Astrocyte (in vitro differentiated cells and primary cell): ENCODE measurements at places on chromosomes 5 and 9.

DNA sequence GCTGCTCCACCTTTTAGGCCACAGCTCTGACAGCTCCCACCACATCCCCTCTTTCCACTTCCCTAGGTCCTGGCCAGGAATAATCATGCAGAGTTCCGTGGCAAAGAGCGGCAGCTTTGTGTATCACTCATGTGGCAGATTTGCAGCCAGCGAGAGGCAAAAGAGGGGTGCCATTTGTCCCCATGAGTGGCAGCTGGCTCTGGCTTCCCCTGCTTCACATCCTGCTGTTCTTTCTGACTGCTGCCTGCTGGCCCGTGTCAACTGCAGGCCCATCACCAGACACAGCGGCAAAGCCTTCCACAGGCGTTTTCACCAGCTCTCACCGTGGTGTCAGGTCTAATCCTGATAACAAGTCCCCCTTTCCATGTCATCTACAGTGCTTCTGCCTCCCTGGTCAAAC, 430.6 kb upstream of the DAP start:
- no peak for DNase-seq

DNA sequence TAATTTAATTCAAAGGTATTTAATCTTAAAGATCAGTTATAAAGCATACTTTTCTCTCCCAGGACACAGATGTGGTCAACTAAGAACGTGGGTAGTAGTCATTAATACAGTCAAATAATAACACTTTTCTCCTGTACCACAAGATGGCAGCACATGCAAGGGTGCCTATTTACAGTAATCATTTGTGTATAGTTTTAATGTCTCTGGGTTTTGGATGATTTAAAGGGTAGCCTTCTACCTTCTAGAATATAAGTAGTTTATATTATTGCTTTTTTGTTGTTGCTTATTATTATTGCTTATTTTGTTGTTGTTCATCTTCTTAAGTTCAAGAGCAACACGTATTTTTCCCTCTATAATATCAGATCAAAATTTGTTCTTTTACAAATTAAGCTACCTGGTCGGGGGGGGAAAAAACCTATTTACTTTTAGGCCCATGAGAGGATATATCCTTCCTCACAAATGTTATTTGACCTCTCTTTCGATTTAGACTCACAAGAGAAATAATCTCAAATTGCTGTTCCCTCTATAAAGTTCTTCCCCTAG, 59.6 kb upstream of the SLC27A6 start:
- DNase-seq: peak; percentile 20

GRCh38 chr5:134948911-134949310, 18.8 kb upstream of the CATSPER3 start:
- peak; percentile 57 for DNase-seq

DNA sequence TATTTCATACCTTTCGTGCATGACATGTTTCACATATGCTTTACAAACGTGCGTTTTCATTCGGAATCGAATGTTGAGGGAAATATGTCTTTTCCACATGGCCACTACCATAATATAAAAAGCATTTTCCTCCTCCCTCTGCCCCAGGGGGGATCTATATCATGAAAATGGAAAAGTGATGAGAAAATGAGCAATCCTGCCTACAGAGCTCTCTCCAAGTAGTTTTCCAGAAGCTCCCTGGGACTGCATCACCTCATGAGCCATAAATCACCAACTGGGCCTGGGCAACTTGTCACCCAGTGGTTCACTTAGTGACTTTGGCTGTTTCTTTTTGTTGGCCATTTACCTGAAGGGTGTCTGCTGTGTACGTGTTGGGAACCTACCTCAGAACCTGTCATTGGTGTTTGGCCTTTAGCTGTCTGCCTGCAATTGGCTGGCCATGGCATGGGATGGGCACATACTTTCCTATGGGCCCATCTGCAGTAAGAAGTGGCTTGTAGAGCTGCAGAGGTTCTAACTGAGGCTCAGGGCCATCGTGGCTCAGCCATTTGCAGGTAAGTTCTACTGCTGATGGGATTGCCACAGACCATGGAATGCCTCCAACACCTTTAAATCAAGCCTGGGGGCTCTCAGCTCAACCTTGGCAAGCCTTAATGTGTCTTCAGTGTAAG, 9.5 kb upstream of the TIFAB start:
- no peak for DNase-seq

- no peak for DNase-seq
Measured at GRCh38 chr5:143194713-143195112, 208.8 kb downstream of the NR3C1 start.

DNA sequence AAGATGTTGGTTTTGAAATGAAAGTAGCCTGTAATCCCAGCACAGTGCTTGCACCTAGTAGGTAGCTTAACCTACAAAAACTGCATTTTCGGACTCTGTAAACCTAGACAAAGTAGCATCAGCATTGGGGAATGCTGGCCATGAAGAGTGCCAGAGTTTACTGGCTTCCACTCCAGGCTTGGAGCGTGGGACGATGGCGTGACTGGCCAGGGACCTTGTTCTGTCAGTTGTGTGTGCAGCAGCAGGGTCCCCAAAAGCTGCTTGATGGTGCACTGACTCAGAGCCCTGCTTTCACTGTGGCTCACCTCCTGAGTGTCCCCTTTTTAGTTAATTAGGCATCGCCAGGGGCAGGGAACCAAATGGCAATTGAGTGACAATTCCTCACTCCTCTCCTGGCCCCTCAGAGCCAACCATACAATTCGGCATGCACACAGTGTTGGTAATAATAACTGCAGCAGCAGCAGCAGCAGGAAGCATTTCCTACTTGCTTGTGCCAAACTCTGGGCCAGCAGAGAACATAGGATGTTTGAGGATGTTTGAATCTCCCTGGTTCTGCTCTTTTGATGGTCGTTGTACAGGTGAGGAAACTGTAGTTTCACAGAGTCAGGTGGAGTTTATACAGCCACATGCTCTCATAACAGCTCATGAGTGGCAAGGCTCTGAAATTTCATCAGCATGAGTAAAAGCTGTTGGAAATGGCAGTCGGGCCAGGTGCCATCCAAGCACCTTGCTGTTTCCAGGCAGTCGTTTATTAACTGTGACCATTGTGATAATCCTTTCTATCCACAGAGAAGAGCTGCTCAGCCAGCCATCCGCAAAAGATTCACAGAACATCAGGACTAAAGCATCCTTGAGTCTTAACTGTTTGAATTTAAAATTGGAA, 4.2 kb downstream of the UBE2QL1 start:
- no peak for DNase-seq

GRCh38 chr9:110583237-110583636, 3.7 kb upstream of the SVEP1 start:
- no peak for DNase-seq

- DNase-seq: peak; percentile 93
Measured at GRCh38 chr9:92439921-92440750, 15.9 kb upstream of the OMD start.

- DNase-seq: no peak
Measured at GRCh38 chr5:158756871-158757270, 342.8 kb downstream of the EBF1 start.

DNA sequence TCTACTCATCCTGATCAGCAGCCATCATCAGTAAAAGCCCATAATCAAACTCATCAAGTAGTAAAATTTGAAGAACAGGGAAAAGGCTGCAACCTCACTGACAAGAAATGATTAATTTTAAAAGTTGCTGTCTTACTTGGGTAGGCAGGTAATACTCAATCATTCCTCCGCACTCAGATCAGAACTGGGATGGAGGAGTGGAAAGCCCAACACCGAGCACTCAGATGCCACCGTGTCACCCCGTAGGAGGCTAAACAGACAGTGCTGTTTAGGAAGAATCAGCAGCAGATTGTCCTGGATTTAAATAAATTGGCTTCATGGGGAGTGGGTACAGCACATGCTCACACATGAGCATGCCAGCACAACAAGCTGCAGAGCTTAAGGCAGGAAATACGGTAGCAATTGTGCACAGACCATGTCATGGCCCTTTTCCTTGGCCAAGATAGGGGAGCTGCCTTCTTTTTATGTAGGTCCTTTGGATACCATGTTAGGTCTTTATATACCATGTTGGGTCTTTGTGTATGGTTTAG, 92.6 kb upstream of the CDH6 start:
- DNase-seq: no peak

DNA sequence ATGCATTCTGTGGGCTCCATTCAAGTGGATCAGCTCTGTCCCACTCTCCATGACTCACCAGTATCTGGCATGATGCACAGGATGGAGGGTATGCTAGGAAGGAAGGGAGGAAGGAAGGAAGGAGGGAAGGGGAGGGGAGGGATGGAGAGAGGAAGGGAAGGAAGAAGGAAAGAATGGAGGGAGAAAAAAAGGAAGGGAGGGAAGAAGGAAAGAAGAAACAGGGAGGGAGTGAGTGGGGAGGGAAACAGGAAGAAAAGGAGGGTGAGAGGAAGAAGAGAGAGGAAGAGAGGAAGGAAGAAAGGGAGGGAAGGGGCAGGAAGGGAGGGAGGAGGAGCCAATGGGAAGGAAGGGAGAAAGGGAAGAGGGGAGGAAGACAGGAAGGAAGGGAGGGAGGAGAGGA, 5.3 kb upstream of the BARHL1 start:
- DNase-seq: no peak

DNA sequence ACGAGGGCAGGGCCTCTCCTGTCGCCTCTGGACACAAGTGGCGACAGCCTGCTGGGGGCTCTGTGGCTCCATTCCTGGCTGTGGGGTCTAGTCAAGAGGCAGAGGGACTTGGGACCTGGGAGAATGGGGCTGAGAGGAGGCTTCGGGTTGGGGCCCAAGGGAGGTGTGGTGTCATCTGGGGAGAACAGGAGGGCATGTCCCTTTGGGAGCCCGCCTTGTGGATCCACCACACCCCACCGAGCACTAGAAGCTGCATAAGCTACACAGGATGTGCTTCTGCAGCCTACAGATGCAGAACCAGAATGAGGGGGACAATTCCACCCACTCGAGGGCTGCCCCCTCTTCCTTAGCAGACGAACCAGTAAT, 3.9 kb upstream of the MAN1B1 start:
- no peak for DNase-seq

DNA sequence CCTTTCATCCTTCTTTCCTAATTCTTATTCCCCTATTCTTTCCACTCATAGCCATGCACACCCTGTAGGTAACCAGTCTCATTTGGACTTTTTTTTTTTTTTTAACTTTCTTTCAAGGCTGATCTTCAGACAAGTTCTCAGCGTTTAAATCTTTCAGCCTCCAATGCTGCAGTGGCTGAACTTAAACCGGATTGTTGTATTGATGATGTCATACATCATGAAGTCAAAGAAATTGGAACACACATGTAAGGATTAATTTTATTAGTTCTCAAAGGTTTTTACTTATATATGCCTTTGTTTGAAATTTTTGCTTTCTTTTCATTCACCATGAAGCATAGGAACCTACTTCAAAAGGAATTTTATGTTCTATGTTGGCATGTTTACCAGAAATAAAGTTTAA, 22.1 kb downstream of the SHLD3 start:
- DNase-seq: no peak

- no peak for DNase-seq
Measured at GRCh38 chr9:68802525-68803015, 97.5 kb downstream of the PIP5K1B start.

- peak; percentile 10 for DNase-seq
Measured at GRCh38 chr5:39671561-39671961, 246.8 kb upstream of the DAB2 start.

- DNase-seq: no peak
Measured at GRCh38 chr9:133475292-133476012, 3.4 kb downstream of the SLC2A6 start.

- DNase-seq: no peak
Measured at GRCh38 chr9:96462541-96462940, 12.6 kb downstream of the HABP4 start.

GRCh38 chr5:131457193-131457592, 177.8 kb downstream of the RAPGEF6 start:
- no peak for DNase-seq

DNA sequence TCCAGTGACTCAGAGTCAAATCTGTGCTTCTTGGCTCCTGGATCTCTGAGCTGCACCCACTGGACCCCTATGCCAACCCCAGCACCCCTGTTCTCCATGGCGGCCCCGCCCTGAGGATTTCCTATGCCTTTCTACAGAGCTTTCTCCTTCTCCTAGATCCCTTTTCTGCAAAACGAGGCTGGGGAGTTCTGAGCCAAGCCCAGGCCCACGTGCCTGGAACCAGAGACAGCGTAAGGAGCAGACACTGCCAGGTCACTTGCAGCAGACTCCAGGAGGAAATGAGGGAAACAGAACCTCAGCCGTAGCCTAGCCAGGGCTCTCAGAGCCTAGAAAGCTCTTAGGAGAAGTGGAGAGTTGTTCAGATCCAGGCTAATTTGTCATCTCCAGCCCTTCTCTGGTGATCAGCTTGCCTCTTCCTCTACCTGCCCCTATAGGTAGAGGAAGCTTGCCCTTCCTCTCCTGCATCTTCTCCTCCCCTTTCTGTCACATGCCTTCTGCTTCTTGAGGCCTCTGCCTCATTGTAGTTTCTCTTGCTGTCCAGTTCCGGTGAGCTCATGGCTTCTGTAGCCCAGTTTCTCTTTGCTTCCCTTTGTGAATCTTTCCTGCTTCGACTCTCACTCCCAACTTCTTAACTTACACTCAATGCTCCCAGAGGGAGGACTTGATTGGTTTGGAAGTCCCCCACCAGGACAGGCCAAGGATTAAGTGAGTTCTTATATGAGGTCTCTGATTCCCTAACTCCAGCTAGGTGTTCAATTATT, 163.4 kb downstream of the RGS3 start:
- no peak for DNase-seq

DNA sequence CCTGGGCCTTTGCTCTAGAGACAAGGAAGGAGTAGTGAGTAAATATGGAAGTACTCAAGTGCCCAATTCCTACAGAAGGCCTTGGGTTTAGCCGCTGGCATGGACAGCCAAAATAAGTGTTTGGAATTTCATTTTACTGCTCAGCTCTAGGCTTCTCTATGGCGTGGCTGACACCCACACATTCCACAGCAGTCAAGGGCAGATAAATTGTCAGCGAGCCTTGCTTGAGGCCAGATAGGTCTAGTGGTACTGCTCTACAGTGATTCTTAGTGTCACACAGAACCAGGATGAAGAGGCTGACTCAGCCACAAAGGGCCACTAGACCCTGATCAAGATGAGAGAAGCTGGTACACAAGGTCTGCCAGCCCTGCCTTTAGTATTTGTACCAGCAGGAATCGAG, 111.0 kb upstream of the NFIB start:
- no peak for DNase-seq

DNA sequence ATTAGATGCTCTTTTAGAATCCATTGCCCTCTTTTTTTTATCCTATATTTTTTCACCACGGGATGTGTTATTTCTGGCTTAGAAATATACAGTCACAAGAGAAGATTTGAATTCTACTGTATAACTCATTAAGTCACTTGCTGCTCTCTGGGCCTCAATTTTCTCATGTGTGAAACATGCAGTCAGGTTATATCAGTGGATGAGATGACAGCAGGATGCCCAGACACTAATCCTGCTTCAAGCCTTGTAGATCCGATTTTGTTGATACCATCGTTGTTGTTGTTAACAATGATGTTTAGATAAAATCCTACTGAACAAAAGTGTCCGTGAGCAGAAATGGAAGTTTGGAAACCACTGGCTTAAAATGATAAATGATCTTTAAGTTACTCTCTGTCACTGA, 421.9 kb upstream of the DMAC1 start:
- DNase-seq: no peak

DNA sequence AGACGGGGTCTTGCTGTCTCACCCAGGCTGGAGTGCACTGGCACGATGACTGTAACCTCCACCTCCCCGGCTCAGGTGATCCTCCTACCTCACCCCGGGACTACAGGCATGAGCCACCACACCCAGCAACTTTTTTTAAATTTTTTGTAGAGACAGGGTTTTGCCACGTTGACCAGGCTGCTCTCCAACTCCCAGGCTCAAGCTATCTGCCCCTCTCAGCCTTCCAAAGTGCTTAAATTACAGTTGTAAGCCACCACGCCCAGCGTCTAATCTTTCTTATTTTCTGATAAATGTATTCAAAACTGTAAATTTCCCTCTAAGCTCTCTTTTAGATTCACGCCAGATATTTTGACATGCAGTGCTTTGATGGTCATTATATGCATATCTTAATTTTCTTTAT, 10.3 kb downstream of the FRRS1L start:
- DNase-seq: no peak
